Fibroblast of mammary gland (primary cell): ENCODE measurements at places on chromosomes 3 and 15.

DNA sequence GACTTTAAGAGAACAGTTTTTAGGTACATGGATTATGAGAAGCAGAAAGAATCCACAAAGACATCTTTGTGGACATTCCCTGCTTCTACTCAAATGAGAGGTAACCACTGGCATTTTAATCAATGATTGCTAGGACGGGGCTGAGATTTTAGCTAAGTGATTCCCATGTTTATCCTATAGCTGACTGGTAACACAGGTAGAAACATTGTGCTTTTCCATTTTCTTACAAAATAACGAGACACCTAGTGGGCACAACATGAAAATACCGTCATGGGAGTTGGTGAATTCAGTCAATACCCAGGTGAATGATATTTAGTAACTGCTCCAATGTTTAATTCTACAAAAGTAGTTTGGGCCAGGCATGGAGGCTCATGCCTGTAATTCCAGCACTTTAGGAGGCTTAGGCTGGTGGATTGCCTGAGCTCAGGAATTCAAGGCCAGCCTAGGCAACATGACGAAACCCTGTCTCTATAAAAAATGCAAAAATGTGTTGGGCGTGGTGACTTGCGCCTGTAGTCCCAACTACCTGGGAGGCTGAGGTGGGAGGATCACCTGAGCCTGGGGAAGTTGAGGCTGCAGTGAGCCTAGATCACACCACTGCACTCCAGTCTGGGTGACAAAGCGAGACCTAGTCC is 37.2 kb upstream of the DENND4A start:
- peak; percentile 32 for DNase-seq

GRCh38 chr15:30962079-30962478 is 29.3 kb downstream of the MTMR10 start:
- no peak for DNase-seq

- peak; percentile 70 for DNase-seq
These were observed 446.2 kb upstream of the NR2F2 start for GRCh38 chr15:95884276-95884675.

DNA sequence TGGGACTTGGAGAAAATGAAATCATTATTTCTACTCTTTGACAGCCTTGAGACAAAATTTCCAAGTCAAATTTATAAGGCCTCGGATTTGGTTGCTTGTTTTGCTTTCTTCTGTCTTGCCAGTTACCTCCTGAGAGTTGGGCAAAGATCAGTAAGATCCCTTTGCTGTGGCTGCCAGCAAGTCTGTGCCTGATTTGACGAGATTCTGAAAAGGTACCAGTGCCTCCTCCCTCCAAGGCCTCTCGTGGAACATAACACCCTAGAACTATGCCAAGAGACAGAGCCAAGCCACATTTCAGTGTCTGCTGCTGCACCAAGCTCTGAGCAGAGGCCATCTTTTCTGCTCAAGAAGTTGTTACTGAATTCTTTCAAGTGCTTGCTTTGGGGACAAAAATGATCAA is 61.0 kb downstream of the GTPBP8 start:
- DNase-seq: peak; percentile 29

GRCh38 chr3:115862849-115863248 is 239.5 kb downstream of the GAP43 start:
- no peak for DNase-seq

- peak; percentile 59 for DNase-seq
These were observed 2.5 kb downstream of the PRKAR2A start for GRCh38 chr3:48845170-48845569.

- DNase-seq: no peak
These were observed 12.1 kb downstream of the TMPRSS7 start for GRCh38 chr3:112046599-112046998.

DNA sequence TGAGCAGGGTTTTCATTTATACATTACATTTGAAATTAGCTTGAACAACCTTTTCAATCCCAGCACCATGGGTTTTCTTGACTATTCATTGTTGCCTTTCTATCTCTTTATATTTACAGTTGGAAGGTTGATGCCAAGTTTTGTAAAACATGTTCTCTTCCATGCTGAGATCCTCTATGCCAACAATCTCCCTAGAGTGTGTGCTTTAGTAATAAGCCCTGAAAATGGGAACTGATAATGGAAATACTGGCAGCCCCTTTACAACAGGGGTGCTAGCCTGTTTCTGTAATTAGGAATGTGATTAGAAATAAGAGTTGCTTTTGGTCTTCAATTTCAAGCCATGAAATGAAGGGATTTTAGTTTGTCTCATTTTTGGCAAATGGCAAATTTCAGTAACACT is 239.9 kb upstream of the NAALADL2 start:
- DNase-seq: no peak

DNA sequence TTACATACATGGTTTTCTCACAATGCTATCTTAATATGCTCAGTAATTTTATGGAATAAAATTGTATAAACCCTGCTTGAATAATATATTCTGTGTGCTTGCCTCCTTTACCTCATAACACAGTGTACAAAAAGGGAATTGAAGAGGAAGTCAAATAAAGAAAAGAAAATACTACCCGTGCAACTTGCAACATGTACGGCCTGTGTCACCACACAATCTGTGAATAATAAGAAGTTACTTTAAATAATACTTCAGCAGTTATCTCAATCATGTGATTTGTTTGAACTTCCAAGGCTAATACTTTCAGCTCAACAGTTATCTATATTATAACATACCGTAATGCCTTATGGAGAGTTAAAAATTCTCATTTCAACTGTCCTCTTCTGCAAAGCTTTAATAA is 58.1 kb upstream of the SATB1 start:
- DNase-seq: no peak

- DNase-seq: no peak
These were observed 219.6 kb upstream of the LRRN1 start for GRCh38 chr3:3579658-3580057.

DNA sequence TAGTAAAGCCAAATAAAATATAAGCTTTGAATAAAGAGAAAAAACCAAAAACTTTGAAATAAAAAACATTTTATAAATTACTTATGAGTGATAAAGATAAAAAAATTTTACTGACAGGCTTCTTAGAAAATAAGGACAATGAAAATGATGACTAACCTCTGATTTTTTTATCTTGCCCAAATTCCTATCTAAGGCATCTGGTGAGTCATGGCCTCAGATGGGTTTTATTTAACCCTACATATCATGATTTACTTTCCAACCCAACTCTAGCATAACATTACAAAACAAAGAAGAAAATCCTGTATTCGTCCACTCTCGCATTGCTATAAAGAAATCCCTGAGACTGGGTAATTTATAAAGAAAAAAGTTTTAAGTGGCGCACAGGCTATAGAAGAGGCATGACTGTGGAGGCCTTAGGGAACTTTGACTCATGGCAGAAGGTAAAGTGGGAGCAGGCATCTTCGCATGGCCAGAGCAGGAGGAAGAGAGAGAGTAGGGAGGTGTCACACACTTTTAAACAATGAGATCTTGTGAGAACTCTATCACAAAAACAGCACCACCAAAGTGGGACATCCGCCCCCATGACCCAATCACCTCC is 152.1 kb downstream of the NEK10 start:
- peak; percentile 61 for DNase-seq

- peak; percentile 61 for DNase-seq
These were observed 225.6 kb downstream of the TIGIT start for GRCh38 chr3:114519415-114519814.

DNA sequence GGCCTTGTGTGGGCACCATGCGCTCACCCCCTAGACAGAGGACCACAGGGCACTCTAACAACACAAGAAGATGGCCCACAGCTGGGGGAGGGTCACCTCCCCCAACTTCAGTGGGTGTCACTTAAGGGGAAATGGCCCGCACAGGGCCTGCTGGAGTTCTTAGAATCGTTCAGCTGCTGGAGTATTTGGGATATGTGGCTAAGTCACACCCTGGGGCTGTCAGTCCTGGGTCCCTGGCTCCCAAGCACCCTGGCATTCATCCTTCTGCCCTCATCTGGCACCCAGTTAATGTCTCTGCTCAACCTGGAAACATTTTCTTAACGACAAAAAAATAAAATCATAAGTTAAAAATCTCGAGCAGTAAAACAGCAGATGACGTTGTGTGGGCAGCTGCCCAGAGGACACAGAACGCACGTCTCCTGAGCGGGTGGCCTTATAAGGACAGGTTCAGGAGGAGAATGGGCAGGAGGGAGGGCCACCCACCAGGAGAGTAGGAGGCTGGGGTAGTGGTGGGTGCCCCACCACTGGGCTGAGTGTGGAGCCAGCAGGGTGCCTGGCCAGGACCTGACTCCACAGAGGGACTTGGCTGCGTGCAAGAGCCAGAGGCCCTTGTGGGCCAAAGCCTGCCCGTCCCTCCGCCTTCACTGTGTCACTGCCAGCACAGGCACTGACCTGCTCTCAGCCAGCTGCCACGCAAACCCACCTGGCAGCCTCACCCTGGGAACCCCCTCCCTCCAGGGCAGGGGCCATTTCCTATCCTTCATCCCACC is 11.5 kb downstream of the KBTBD13 start:
- DNase-seq: no peak
